NCI-H1417 treated with DMSO at 0.1 percent for 48 hours (cell line): ENCODE measurements at places on chromosomes 4 and X.
A peak's percentile ranks its signal among the peaks of the same experiment; 100 is the strongest.

- DNase-seq: no peak
These were observed 202.5 kb downstream of the LDB2 start for GRCh38 chr4:16695896-16696295.

DNA sequence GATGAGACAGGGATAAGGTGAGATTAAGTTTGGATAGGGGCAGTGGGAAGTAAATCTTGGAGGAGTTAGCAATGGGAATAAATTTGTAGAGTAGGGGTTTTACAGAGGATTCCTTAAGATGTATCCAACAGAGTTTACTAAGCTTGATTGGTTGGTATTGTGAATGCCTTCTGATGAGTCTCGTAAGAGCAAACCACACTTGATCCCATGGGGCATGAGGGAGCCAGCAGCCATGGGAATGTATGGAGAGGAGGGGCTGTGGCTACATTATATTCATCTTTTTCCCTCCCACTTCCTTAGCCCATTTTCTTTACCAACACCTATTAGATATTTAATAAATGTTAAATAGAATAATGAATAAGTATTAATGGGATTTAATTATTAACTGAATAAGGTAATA, 126.6 kb upstream of the NDST3 start:
- DNase-seq: no peak

GRCh38 chrX:40105835-40106675, 8.3 kb upstream of the BCOR start:
- peak; percentile 61 for DNase-seq

DNA sequence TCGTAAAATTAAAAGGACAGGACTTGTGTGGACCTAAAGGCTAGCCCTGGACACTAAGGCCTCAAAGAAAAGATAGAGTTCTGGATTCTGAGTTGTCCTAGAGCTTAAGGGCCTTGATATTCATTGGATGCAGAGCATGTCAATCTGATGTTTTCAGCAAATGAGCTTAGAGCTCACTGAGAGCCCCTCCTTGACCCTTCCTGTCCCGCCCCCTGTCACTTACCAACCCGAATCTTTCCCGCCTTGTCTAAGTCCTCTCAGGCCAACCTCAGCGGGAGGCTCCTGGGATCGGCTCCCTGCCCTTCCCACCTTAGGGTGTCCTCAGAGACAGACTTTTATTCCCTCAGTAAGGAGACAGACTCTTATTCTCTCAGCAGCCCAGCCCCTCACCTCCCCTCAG, at the start of gene CT47C1:
TSS of gene CT47C1 (plus strand) at position 250 of the 400 bp plus-strand sequence. CDS start 233 bp downstream, outside the sequence.
- no peak for DNase-seq

DNA sequence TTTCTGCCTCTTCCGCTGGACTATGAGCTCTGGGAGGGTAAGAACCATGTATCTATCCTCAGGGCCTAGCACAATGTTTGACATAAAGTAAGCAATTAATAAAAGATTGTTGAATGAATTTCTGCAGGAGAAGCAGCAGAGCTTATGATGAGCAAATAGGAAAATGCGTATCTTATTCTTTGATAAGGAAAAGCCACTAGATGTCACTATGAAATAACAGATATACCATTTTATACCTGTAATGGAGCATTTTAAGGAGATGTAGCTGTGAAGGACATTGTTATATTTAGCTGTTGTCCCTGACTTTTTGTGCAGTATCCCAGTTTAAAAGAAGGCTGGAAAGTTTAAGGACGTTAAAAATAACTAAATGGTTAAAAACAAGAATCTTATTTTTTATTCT, 147.2 kb upstream of the MBNL3 start:
- no peak for DNase-seq
